Activated effector memory CD4-positive, alpha-beta T cell treated with anti-CD3 and anti-CD28 coated beads, Interleukin-2, amount 50 U/mL, for 16 hours (primary cell): ENCODE measurements at places on chromosomes 4 and X.

- DNase-seq, result no peak
Measured at GRCh38 chr4:138062929-138063328, 179.2 kb downstream of the SLC7A11 start.

DNA sequence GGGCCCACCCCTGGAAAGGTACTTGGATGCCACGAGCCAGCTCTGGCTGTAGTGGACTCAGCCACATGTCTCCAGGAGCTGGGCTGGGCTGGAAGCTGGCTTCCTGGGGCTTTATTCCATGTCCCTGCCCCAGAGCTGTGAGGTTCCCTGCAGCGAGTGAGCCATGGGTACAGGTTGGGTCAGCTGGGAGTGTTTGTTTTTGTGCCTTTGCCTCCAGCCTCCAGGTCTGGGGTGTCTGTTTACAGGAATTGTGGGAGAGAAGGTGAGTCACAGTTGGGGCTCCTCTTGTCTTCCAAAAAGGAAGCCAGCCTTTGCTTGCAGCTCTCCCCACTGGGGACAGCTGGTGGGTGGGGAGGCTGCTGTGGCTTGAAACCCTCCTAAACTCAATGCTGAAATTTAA is 21.5 kb downstream of the SORCS2 start:
- DNase-seq, result no peak

- DNase-seq, result no peak
Measured at GRCh38 chr4:184344899-184345572, 127.4 kb upstream of the ENPP6 start.

DNA sequence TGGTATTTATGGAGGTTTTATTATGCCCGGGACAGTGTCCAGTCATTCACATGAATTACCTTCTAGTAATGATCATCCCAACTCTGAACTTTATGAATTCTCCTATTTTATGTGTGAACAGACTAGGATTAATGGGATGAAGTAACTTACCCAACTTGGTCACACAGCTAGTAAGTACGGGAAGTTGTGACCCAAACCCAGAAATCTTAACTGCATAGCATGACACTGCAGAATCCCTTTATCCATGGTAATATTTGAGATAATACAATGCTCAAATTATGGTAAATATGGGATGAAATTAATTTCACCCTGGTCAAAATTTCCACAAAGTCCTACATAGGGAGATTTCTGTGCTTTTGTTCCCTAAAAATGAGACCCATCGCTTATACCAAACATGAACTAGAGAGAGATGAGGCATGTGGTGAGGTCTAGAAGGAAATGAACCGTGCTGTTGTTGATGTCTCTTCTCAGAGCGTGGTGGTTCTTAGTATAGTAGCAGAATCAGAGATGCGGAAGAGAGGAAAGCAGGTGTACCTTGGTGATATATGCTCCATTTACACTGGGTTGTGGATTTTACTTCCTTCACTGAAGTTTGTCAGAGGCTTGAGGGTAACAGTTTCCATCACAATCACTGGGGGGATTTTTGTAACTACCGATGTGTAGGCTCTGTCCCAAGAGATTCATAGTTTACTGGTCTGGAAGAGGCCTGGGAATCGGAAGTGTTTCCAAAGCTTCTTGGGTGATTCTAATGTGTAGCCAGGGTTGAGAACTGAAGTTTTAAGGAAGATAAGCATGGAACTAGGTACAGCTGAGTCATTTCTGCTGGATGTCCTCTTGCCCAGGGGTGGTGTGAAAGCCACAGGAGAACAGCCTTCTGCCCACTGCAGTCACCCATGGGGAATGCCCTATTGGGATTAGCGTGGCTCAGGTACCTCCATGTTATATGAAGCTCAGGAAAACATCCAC is 30.2 kb upstream of the FAM9C start:
- no peak for DNase-seq

GRCh38 chrX:7983581-7983980 is 56.4 kb upstream of the PNPLA4 start:
- DNase-seq, result no peak

- peak; percentile 91 for DNase-seq
Measured at GRCh38 chr4:153153339-153153871, 50.8 kb upstream of the TRIM2 start.

DNA sequence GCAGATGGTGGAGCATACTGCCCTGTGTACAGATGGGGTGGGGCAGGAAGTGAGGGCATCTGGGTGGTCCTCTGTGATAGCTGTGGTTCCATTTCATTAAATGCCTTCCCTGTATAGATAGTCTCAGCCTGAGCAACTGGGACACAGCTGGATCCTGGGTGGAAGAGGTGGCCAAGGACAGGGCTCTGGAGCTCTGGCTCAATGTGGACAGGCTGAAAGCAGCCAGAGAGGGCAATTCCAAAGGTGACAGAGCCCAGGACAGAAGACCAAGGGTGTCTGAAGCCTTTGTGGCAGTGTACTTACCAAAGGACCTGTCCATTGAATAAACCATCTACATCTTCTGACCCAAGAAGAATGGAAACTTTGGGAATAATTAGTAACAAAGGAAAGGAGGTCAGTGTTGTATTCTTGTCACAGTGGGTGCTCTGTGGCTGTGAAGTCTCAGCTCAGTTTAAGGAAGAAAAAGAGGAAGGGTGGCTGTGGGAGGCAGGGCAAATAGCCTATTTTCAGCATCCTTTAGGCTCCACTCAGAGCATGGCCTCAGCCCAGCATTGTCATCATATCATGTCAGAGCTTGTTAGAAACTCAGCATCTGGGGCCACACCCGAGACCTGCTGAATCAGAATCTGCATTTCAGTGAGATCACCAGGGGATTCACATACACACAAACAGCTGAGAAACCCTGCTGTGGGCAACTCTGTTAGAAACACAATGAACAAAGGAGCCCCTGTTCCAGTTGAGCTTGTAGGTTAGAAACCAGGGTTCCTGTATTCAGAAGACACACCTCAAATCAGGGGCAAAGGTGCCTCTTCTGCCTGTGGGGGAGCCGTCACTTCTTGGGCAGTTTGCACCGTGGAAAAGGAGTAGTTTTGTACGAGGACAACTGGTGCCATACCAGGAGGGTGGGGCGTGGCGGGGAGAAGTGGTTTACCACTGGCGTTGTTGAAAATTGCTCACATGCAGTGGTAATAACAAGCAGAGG is 168.6 kb downstream of the PTTG2 start:
- DNase-seq, result peak; percentile 88

DNA sequence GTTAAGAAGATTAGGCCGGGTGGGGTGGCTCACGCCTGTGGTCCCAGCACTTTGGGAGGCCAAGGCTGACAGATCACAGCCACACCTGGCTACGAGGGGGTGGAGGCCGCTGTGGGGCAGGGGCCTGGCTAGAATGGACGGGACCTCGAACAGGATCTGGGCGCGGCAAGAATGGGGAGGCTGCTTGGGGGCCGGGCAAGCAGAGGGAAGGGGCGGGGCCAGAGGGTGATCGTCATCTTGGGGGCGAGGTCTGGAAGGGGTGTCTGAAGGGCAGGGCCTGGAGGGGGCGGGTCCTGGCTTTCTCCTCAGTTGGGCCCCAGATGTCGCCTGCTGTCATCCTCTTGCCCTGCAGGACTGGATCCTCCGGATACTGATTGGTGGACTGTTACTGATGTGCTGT is 57.3 kb upstream of the ENPEP start:
- DNase-seq, result no peak

GRCh38 chr4:726838-727237 is 21.2 kb downstream of the PCGF3 start:
- DNase-seq, result no peak

DNA sequence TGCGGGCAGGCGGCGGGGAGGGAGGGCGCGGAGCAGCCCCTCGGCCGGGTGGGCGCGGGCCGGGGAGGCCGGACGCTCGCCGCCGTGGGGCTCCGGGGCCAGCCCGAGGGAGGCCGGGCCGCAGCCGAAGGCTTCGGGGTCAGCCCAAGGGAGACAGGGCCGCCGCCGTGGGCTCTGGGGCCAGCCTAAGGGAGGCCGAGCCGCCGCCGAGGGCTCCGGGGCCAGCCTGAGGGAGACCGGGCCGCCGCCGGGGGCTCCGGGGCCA is 251 bp downstream of the KIAA0232 start:
- DNase-seq, result no peak

DNA sequence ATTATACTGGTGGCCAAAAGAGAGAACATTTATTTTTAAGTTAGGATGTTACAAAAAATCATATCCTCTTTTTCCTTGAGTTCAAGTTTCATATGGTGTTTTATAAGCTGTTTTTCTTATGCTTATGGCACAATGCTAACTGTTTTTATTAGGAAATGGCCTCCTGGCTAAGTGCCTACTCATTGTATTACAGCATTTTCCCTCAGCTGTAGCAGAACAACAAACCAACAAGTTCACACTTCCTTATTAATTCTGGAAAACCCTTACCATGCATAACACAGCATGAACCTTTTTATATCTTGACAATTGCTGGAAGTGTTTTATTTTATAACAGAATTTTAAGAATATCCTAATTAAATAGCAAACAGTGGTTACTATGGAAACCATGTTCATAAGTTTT is 165.8 kb downstream of the GASK1B start:
- no peak for DNase-seq

GRCh38 chr4:71229477-71230270 is 109.1 kb upstream of the SLC4A4 start:
- no peak for DNase-seq

- DNase-seq, result no peak
Measured at GRCh38 chr4:186942758-186943377, 219.2 kb upstream of the FAT1 start.

- no peak for DNase-seq
Measured at GRCh38 chr4:47167081-47168035, 136.0 kb downstream of the GABRB1 start.

- DNase-seq, result no peak
Measured at GRCh38 chr4:99202536-99202935, 16.5 kb downstream of the ADH6 start.

- no peak for DNase-seq
Measured at GRCh38 chr4:121421594-121421993, 40.8 kb upstream of the QRFPR start.

- DNase-seq, result no peak
Measured at GRCh38 chr4:106426069-106426468, 57.5 kb upstream of the GIMD1 start.

DNA sequence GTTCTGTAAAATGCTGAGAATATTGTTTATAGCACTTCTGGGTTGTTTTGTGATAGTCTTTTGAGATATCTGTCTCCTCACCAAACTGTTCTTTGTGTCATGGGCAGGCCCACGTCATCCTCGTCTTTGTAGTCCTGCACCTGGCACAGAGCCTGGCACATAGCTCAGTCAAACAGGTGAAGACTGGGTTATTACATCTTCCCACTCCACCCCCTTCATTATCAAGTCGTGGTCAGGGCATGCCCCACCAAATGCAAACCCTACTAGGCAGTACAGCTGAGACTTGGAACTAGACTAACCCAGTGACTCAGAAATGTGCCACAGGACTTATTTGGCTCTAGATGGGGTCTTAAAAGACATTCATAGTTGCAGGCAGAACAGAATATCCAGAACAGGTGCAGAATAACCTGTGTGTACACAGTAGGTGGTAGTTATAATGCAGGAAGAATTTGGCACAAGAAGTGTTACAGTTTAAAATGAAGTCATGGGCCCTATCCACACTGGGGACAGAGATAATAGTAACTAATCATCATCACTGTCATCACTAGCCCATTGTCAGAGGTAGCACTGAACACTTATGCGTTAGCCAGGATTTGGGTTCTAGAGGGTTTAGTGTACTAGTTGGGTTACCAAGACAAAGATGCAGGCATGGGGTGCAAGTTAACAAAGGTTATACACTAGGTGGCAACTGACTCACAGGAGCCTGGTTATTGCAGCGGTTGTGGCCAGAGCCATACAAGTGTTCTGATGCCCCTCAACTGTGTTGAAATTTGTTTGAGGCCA is 74.9 kb downstream of the TBL1X start:
- DNase-seq, result no peak

GRCh38 chr4:74900862-74901261 is 32.1 kb upstream of the PARM1 start:
- no peak for DNase-seq

DNA sequence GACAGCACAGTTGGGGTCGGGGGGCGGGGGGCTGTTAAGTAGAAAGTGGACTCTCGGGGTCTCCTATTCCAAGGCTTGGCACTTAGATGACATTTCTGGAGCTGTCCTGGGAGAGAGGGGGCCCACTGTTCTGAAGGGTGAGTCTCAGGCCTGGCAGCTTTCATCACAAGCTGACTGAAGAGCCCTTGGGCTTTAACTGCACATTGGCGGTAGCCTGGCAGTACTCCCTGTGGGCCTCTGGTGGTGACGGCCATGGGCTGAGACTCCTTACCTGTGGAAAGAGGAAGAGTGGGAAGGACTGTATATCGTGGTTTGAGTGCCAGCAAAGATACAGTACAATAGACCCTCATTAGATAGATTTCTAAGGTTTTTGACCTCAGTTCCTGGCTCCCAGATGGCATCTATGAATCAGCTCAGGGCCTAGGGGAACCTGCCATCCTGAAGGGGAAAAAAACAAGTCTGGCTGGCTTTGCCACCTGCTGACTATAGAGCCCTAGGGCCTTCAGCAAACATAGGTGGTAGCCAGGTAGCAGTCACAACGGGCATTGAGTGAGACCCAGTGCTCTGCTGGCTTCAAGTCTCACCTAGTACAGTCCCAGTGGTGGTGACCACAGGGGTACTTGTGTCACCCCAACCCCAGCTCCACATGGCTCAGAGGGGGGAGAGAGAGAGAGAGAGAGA is 87.9 kb downstream of the ANKRD17 start:
- no peak for DNase-seq

- DNase-seq, result no peak
Measured at GRCh38 chr4:136371231-136371630, 1161.1 kb downstream of the PCDH18 start.

DNA sequence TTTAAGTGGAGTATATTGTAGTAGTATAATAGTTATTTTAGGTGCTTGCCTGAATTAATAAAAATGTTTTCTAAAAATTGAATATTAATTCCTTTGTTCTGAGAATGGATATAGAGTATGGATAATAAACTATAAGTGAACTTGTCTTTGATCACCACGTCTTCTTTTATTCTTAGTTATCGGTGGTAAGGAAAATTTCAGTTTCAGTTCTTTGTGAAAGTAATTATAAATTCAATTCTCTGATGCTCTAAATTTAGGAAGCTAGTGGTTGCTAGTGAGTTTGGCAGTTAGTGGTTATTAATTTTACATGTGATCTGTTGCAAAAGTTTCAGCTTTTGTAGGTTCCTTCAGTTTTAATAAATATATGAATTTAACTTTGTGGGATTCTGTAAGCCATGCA is 30.8 kb downstream of the MRPL1 start:
- no peak for DNase-seq

DNA sequence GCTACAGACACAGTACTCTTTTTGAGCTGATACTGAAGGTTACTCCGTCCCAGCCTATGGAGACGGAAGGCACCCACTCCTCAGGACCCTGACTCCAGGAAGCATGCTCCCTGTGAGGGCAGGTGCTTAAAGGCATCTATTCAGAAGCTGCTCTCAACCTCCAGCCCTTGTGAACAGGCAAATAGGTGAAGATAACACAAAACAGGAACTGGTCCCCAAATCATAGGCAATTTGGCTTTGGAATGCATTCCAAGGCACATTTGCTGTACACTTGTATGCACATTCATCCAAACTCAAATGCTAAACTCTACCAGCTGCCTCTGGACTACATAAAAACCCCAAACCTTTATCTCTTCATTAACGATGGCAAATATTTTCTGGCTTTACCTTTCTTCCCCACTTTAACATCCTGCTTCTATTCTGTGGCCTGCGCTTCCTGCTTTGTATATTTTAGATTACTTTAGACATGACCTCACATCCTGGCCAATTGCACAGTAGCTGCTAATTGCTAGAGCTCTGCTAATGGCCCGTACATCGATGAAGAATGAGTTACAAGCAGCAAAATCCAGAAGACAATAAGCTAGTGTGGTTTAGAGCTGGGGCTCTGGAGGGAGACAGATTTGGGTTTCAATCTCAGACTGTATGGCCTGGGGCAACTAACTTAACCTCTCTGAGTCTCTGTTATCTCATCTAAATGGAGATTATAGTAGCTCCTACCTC is 3.2 kb downstream of the SEL1L3 start:
- DNase-seq, result peak; percentile 69

- DNase-seq, result no peak
Measured at GRCh38 chrX:148069759-148070503, 88.8 kb downstream of the FMR1NB start.
